ENCODE measurements at places on chromosomes 12 and 14. TPM values are rescaled to one million over a fixed set of nuclear protein-coding genes. Genes with fewer than 3 reads are reported as not detected.

The SRRM4 gene
- total RNA-seq: not detected

The MGAT4C gene
- not detected for total RNA-seq

The LBHD2 gene
- total RNA-seq: not detected

- H3K36me3 ChIP-seq: no peaks in the 10 kb centered on the region
- H3K4me1 ChIP-seq: peaks cover 10% of the 10 kb centered on the region
- H3K27me3 ChIP-seq: no peaks in the 10 kb centered on the region
Measured at GRCh38 chr12:75364919-75365318, 26.0 kb upstream of the GLIPR1L2 start.

DNA sequence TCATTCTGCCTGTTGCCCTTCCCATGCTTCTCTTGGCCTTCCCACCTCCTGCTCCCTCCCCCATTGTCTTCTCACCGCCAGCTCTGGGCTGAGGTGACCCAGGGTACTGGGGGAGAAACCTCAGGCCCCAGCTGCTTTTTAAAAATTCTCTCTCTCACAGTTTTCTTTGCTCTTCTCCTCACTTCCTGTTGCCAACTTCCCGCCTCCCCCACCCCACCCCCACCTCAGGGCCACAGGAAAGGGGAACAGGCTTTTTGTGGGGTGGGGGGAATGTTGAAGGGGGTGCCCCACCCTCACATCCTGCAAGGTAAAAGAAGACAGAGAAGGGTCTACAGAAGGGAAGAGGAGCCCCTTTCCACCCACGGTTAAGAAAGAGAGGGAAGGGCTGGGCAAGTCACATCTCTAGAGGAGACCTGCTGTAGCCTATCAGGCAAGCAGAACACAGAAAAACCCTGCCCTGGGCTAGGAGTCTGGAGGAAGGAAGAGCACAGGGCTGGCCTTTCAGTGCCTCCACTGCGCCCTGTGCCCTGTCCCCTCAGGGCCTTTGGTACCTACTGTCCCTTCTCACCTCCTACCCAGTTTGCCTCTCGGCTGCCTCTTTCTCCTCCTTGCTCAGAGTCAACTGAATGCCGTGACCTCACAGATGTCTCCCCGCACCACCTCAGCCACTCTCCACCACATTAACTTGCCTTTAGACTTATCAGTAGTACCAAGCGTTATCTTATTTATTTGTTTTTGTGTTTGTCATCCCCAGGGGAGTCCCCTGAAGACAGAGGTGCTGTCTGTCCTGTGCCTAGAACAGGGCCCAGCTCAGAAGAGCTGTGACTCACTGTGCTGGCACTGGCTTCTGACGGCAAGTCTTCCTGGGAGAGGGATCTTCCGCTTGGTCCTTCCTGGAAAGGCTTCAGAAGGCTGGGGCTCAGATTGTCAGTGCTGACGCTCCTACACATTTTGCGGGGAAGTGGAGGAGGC is 1.7 kb downstream of the ARHGAP9 start:
- H3K4me3 ChIP-seq: peak overlapping the region; percentile 93
- no peaks in the 10 kb centered on the region for H3K27me3 ChIP-seq
- H3K4me1 ChIP-seq: peaks cover 82% of the 10 kb centered on the region
- peak; percentile 43 for DNase-seq
- H3K36me3 ChIP-seq: peaks cover 16% of the 10 kb centered on the region

GRCh38 chr12:16027002-16027401 is 115.9 kb downstream of the DERA start:
- H3K27ac ChIP-seq: no peak overlapping the region
- peaks cover 53% of the 10 kb centered on the region for H3K36me3 ChIP-seq
- DNase-seq: no peak
- no peak overlapping the region for H3K4me3 ChIP-seq
- H3K4me1 ChIP-seq: no peaks in the 10 kb centered on the region
- H3K27me3 ChIP-seq: no peaks in the 10 kb centered on the region

- no peaks in the 10 kb centered on the region for H3K4me1 ChIP-seq
- no peak for DNase-seq
- H3K27me3 ChIP-seq: no peaks in the 10 kb centered on the region
Measured at GRCh38 chr12:80484746-80485145, 40.7 kb downstream of the PTPRQ start.

GRCh38 chr14:97106166-97106565 is 309.0 kb downstream of the VRK1 start:
- no peak overlapping the region for H3K27ac ChIP-seq
- H3K36me3 ChIP-seq: no peaks in the 10 kb centered on the region
- H3K4me3 ChIP-seq: peak overlapping the region; percentile 24
- H3K27me3 ChIP-seq: peaks cover 3% of the 10 kb centered on the region
- DNase-seq: no peak
- peaks cover 10% of the 10 kb centered on the region for H3K4me1 ChIP-seq
